ENCODE measurements at places on chromosomes 6 and 20.

DNA sequence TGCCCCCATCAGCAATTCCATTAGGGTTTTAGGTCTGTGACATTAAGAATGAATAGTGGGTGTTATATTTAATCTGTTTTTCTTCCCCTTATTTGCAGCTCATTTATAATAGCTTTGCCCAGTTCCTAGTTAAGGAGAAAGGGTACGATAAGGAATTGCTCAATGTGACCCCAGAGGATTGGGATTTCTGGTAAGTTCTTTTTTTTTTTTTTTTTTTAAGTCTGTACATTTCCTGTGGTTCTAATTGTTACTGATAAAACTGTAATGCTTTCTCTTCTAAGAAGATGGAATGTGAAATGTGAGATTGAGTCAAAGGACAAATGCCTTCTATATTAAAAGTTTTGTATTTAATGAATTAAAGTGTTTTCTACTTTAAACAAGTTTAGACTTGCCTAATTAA is 5.5 kb downstream of the NT5DC1 start:
- DNase-seq: no peak

DNA sequence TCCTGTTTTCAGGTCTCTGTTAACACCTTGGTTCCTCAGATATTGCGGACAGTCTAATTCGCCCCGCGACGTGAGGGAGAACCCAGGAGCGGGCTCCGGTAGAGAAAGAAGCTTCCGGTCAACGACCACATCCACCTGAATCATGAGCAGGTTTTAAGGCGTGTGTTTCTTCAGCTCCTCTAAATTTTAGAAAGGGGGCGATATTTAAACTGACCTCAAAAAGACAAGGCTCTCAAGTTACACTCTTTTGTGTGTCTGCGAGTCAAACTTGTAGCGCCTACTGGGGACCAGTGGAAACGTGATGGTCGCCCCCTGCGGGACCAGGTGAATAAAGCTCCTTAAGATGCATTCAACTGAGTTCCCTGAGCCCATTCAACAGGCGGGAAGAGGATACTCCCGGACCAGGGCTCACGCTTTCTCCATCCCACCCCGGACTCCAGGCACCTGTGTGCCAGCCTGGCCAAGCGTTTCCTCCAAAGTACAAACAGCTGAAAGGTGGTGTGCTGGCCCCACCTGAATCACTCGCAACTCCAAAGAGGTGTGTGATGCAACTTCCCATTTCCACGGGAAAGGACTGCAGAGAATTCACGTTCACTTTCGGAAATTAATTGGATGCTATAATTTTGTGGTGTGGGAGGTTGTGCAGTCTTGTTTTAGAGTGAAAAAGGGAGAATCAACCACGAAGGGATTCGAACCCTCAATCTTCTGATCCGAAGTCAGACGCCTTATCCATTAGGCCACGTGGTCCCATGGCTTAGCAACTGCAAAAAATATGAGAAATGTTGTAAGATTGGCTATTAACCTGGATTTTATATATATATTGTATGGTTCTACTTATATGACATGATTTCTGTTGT is 17.0 kb downstream of the GPX5 start:
- peak; percentile 49 for DNase-seq

DNA sequence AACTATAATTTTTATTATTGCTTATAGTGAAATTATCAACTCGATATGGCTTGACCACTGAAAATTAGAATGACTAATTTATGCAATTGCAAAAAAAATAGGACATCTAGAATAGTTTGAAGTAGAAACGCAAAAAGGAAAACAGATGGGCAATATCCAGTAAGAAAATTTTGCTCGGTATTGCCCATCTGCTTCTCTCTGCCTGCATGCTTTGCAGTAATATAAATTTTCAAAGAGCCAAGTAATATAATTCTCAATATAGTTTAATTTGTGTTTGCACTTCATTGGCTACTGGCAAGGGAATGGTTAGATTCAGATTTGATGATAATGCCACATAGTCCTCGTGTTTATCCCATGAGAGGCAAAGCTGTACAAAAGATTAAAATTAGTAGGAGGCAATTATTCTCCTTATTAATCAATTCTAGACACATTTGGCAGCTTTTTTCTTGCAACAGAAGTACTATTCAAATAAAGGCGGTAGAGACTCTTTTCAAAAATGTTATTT is 27.3 kb upstream of the LAMA2 start:
- DNase-seq: no peak

GRCh38 chr6:7052443-7053011 is 55.2 kb upstream of the RREB1 start:
- no peak for DNase-seq

DNA sequence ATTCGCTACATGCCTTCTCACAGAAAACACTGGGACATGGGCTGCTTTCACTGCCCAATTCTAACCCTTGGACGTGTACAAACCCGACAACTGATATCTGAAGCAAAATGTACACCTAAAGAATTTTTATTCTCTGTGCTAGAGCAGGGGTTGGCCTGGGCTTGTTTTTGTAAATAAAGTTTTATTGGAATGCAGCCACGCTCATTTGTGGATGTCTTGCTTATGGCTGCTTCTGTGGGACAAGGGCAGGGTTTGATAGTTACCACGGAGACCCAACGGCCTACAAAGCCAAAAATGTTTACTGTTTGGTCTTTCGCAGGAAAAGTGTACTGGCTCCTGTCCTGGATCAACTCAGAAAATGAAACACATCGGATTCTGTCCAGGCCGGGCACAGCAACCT is 58.1 kb upstream of the APCDD1L start:
- no peak for DNase-seq

DNA sequence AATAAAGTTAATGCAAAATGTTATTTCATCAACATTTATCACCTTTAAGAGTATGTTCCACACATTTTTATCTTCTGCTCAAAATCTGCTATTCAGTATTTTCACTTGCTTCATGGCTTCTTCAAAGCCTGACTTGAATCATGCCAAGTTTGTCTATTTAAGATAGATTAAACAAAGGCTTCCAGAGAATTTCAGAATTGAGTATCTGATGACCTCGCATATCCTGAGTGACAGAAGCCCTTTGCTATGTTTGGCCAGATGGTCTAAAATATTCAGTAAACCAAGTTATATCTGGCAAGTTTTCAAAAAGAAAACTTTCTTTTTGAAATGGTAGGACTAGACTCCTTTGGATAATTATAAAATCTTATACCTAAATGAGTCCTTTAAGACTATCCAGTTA is 348.9 kb upstream of the KCNQ5 start:
- no peak for DNase-seq

- DNase-seq: no peak
Measured at GRCh38 chr6:34318499-34319470, 70.0 kb upstream of the SMIM29 start.

GRCh38 chr20:19375395-19375794 is 163.0 kb downstream of the SLC24A3 start:
- no peak for DNase-seq

- DNase-seq: no peak
Measured at GRCh38 chr6:31092769-31093505, 19.4 kb downstream of the C6orf15 start.

- no peak for DNase-seq
Measured at GRCh38 chr20:52918311-52918710, 53.8 kb upstream of the TSHZ2 start.

DNA sequence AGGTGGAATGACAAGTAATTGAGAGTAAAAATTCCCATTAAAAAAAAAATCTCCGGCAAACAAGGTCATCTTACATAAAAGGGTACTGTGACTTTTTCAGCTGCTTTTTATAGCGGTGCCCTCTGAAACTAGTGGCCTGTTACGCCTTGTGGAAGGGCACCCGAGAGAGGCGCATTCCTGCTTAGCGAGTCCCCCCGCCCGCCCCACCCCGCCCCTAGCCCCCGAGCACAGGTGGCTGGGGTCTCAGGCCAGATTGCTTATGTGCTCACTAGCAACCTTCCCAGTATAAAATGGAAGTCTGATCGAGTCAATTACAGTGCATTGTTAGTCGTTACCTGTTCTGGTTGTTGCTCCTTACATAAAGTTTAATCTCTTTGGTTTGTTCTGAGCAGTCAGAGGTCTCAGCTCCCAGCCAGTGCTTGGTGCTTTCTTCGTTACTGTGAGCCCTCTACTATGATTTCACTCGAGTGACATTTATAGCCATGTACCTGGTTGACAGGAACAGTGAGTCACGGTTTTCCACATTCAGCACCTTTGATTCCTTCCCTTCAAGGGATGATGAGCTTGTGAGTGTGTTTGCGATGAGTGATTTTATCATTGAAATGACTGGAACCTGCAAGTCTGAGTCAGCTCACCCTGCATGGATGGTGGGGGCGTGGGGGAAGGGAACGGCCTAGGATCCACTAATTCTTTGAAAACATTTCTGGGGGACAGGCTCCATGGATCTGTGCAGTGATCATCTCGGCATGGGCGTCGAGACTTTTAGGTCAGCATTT is 47.6 kb downstream of the ZDHHC14 start:
- no peak for DNase-seq

- no peak for DNase-seq
Measured at GRCh38 chr20:58511364-58511763, 3.8 kb downstream of the APCDD1L start.

GRCh38 chr20:12358655-12359009 is 440.9 kb downstream of the BTBD3 start:
- no peak for DNase-seq

GRCh38 chr6:89372506-89372901 is 20.0 kb upstream of the UBE2J1 start:
- DNase-seq: no peak

- no peak for DNase-seq
Measured at GRCh38 chr6:44487002-44487401, 99.5 kb downstream of the CDC5L start.

- no peak for DNase-seq
Measured at GRCh38 chr6:12748411-12748810, 31.8 kb downstream of the PHACTR1 start.

GRCh38 chr6:47034926-47035325 is 7.2 kb downstream of the ADGRF1 start:
- DNase-seq: no peak

DNA sequence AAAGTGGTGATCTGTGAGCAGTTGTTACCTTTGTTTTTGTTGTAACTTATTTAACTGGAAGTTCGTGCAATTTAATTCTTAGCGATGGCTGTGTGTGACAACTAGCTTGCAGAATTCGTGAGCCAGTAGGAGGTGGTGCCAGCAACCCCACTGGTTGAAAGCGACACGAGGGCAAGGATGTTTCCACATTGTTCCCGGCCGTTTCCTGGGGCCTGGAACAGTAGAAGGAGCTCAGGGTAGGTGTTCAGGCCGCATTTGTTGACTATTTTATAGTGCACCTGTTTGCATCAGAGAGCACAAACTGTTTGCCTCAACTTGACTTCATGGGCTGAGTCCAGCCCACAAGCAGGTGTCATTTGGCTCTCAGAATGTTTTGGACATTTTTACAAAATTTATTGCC is 112.1 kb upstream of the PTPN1 start:
- DNase-seq: no peak

- DNase-seq: no peak
Measured at GRCh38 chr6:16883414-16883813, 122.2 kb upstream of the ATXN1 start.

- DNase-seq: no peak
Measured at GRCh38 chr6:148608199-148608951, 138.5 kb upstream of the UST start.

DNA sequence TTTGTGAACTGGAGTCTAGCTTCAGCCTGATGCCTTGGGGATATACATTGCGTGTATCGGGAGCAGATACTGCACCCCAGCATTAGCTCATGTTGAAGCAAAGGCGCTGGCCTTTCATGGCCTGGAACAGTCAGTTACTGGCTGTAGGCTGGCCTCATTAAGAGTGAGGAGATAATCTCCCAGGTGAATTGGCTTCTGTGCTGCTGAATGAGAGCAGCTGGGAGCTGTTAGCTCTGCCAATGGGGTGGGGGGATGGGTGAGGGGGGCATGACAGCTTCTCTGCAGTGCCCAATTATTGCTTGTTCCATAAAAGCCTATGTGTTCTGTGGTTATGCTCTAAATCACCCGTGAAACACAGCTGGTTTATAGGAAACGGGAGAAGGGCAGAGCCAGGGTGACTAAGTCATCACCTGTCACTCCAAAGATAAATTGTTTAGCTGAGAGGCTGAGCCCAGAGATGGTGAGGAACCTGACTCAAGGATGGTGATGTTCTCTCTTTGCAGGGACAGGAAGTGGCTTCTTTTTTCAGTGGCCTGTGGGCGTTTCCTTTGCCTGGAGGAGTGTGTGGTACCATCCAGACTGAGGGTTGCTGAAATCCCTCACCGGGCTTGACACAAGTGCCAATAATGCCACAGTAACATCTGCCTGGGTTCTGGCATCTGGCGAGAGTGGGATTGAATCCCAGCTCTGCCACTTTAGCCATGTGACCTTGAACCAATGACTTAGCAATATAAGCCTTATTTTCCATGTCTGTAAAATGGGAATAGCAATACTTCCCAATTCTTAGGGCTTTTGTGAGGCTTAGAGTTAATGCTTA is 170.8 kb downstream of the BCAS1 start:
- DNase-seq: peak; percentile 57

- DNase-seq: no peak
Measured at GRCh38 chr6:144853603-144854002, 568.5 kb downstream of the UTRN start.

GRCh38 chr6:156933201-156934068 is 156.3 kb downstream of the ARID1B start:
- DNase-seq: no peak

GRCh38 chr20:32204205-32205109 is 3.1 kb downstream of the PLAGL2 start:
- DNase-seq: no peak

GRCh38 chr6:51282026-51282425 is 463.4 kb downstream of the TFAP2B start:
- no peak for DNase-seq

GRCh38 chr6:75450903-75451302 is 42.7 kb downstream of the FILIP1 start:
- no peak for DNase-seq

- DNase-seq: no peak
Measured at GRCh38 chr6:154773610-154774089, 40.4 kb downstream of the SCAF8 start.

DNA sequence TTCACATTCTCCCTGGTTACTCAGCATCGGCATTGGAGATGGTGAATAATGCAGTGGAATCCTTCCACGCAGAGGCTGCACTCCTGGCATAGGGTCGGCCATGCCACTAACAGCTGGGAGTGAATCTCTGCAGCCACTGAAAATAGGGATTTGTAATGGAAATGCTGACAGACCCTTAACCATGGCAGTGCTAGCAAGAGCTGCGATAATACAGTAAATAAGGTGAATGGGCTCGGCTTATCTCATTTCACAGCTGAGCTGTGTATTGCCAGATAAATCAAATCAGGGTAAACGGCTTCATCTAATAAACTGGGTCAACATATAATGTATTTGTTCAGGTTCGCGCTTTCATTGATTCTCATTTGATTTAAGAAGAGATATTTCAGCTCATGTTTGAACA is 156.8 kb downstream of the SLC35B3 start:
- DNase-seq: no peak

GRCh38 chr6:113654396-113654795 is 202.7 kb upstream of the MARCKS start:
- DNase-seq: no peak

- DNase-seq: no peak
Measured at GRCh38 chr20:62723768-62724450, 15.3 kb downstream of the NTSR1 start.

GRCh38 chr6:167122827-167123657 is at the start of gene CCR6:
CCR6 (plus strand) TSS chr6:167123096; CDS start chr6:167136135, 13,039 bp downstream.
- DNase-seq: no peak

GRCh38 chr6:166004876-166005275 is 162.8 kb downstream of the TBXT start:
- no peak for DNase-seq

GRCh38 chr6:90877616-90878015 is 290.7 kb upstream of the MAP3K7 start:
- DNase-seq: no peak
